NCI-H510A (cell line): ENCODE measurements at places on chromosomes 7 and 10.

- no peak for DNase-seq
Measured at GRCh38 chr7:37669818-37670217, 13.7 kb upstream of the GPR141 start.

GRCh38 chr7:125316466-125316865 lies 386.8 kb upstream of the POT1 start:
- DNase-seq: no peak

DNA sequence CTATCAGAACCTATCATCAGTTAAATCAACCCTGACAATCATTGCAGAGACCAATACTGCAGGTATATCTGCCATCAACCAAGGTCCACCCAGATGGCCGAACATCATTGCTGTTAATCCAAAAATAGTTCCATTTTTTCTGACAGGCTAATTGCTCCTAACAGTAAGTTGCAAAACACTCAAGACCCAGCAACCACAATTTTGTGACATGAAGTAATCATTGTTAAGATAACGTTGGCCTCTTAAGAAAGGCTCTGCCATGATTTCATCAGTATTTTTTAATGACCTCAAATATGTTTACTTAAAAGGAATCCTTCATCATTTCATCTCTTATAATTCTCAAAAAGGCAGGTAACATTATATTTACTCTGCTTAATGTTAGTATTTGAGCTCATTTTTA lies 553.4 kb upstream of the POM121L12 start:
- no peak for DNase-seq

DNA sequence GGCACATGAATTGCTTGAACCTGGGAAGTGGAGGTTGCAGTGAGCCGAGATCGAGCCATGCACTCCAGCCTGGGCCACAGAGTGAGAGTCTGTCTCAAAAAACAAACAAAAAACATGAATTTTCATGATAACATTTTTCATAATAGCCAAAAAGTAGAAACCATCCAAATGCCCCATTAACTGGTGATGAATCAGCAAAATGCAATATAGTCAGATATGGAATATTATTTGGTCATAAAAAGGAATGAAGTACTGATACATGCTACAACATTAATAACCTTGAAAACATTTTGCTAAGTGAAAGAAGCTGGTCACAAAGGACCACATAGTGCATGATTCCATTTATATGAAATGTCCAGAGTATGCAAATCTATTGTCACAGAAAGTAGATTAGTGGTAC lies 24.5 kb upstream of the VCL start:
- DNase-seq: no peak

GRCh38 chr7:81604808-81605174 lies 165.1 kb downstream of the HGF start:
- no peak for DNase-seq

GRCh38 chr10:99403674-99404073 lies 26.8 kb downstream of the GOT1 start:
- no peak for DNase-seq

DNA sequence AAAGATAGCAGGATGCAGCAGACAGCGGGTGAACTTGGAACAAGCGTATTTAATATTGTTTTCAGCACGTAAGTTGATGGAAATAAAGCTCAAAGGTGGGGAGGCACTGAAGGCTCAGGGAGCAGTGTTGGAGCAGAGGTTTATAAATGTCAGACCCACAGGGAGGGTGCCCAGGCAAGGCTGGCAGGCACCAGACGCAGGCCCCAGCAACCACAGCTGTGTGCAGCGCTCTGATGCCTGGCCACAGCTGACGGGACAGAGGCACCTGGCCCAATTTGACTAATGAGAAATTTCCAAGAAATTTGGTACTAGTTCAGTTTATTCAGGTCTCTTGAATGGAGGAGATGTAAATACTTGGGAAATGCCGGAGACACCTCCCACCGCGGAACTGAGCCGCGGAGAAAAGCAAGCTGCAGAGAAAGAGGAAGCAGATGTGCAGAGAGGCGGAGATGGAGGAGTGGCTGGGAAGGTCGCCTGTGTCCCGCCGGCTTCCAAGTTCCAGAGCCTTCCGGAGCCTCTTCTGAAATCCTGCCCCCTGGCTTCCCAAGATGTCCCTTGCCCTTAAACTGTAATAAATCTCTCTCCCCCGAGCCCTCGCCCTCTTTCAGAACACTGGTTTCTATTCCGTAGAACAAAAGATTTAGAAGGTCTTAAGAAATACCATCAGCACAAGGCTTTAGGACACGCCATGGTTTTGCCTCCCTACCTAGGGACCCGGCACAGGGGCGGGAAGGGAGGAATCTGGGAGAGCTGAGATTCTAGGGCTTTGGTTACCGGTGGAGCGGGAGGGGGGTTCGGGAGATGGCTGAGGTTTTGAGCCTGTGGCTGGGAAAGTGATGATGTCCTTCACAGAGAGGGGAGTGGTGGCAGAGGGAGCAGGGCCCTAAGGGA lies 38.4 kb upstream of the PLXNA4 start:
- no peak for DNase-seq

GRCh38 chr7:129664029-129665012 lies 52.8 kb downstream of the NRF1 start:
- DNase-seq: no peak

DNA sequence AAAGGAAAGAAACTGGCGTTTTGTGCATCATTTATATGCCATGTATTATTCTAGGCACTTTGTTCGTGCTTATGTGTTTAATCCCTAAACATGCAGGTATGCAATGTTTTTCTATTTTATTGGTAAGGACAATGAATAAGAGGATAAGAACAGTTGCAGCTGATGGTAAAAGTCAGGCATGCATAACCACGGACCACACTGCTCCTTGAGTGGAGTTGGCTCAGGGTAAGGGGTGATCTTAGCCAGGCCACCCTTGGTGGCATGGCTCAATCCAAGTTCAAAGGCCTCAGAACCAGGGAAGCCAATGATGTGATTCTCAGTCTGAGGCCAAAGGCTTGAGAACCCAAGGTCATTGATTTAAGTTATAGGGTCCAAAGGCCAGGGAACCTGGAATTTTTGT lies 1068.1 kb downstream of the NRG3 start:
- no peak for DNase-seq

- DNase-seq: peak; percentile 5
Measured at GRCh38 chr10:63265222-63265617, 132.1 kb downstream of the NRBF2 start.

GRCh38 chr10:12414278-12414989 lies 65.1 kb downstream of the CAMK1D start:
- no peak for DNase-seq

GRCh38 chr10:30857803-30858202 lies 173.9 kb downstream of the ZNF438 start:
- DNase-seq: no peak
